ENCODE measurements at places on chromosomes 5 and 9.

- no peak for DNase-seq
Measured at GRCh38 chr5:102528600-102528999, 29.8 kb upstream of the SLCO6A1 start.

- no peak for DNase-seq
Measured at GRCh38 chr5:100760688-100761087, 142.4 kb downstream of the ST8SIA4 start.

GRCh38 chr5:172361566-172362238, 78.1 kb upstream of the UBTD2 start:
- peak; percentile 89 for DNase-seq

DNA sequence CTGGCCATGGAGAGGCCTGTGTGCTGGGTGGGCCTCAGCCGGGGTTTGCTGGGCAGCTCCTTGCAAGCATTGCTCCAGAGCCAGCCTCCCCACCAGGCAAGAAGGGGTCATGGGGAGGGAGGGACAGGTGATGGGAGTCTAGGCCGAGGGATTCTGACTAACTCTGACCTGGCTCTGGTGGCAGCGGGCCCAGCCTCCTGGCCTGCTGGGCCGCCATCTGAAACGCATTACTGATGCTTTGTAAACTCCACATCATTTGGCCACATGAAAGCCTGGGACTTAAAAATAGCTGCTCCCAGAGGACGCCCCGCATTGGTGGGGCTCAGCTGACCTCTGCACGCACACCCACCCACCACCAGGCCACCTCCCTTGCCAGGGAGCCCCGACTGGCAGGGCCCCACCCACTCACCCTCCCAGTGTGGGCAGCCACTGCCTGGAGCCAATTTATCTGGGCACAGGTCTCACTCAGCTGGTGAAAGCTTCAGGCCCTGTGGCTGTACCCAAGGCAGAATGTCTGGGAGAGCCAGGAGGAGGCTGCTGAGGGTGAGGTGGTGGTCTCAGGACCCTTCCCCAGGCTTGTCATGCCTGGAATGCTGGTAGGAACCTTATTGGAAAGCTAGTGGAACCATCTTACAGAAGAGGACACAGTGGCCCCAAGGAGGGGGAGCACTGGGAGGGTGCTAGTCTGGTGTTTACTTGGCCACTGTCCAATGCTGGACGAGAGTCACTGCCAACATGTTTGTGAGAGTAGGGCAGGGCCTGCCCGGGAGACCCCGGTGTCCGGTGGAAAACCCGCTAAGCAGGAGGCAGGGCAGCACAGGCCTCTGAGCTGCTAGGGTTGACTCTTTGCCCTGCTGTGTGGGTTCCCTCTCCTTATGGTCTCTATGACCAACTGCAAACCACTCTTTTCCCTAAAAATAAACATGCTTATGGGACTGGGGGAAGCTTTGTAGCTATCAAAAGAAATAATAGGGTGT, 10.8 kb downstream of the TCF7 start:
- no peak for DNase-seq

GRCh38 chr9:136441681-136442245, 2.1 kb upstream of the INPP5E start:
- no peak for DNase-seq

DNA sequence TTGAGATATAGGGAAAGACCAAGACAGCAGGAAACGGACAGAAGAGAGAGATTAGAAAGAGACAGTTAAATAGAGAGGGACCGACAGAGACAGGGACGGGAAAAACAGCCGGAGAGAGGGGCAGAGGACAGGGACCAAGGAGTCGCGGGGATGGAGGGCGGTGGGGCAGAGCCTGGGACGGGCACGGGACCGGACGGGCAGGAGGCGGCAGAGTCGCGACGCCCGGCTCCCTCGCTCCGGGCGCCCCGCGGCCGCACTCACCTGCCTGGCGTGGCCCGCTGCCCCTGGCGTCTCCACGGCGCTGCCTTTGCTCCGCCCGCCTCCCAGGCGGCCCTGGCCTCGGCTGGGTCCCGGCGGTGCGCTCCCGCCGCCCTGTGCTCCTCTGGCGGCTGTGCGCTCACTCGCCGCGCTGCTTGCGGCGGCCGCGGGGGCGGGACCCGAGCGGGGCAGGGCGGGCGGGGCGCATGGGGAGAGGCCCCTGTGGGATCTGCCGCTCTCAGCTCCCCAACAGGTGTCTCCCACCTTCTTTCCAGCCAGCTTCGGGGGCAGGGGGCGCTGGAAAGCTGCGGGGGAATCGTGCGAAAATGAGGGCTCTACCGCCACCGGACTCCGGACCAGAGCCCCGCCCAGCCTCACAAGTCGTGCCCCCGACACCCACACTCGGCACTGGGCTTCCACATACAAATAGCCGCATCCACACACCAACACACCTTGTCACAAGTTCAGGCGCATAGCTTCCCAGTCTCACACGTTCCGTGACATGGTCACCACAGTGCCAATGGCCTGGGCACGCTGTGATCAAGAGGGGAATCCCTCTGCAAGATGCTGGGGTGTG, at the start of gene ARID3C:
TSS of gene ARID3C (minus strand) at position 411 of the 835 bp plus-strand sequence. CDS start 1,052 bp downstream, outside the sequence.
- DNase-seq = peak; percentile 75

DNA sequence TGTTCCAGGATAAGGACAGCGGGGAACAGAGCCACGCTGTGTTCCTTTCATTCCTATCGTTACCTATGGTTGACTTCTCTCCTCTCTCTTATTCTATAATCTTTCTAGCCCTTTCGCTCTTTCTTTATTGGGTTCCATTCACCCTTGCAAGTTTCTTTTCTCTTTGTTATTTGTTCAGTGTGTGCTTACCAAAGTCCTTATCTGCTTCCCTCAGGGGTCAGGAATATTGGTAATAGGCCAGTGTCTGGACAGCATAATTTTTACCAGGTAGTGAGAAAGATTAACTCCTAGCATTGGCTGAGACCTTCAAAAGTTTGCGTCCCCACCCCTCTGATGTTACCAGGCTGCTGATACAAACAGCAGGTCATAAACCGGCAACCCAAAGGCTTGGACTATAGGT, 4.9 kb downstream of the SGCD start:
- DNase-seq = no peak

GRCh38 chr9:20200991-20201431, 412.2 kb upstream of the SLC24A2 start:
- DNase-seq = peak; percentile 80

DNA sequence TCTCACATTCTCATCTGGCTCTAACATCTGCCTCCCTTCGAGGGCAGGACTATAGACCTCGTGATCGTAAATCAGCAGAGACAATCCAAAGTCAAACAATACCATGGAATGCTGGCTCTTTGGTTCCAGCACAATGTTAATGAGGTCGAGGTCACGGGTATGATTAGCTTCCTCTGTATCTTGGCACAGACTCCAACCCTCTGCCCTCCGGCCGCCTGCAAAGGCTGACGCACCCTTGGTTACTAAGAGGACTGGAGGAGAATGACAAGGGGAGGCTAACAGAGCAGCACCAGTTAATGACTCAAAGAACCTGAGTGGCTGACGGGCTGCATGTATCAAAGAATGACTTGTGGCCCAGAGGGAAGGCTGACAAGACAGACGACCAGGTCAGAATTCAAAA, 10.1 kb downstream of the LHFPL2 start:
- DNase-seq = peak; percentile 97

DNA sequence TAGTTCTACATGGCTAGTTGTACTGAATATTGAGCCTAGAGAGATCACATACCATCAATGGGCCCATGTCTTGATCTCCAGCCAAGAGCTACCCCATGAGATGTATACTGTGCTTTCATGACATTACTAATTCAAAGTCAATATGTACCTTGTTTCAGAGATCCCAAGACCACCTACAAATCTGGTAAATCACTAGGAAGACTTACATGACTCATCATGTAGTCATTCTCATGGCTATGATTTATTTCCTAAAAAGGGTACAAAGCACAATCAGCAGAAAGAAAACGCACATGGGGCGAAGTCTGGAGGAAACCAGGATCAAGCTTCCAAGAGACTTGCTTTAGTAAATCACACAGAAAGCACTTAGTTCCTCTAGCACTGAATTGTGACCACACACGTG, 103.0 kb downstream of the PCSK5 start:
- no peak for DNase-seq

DNA sequence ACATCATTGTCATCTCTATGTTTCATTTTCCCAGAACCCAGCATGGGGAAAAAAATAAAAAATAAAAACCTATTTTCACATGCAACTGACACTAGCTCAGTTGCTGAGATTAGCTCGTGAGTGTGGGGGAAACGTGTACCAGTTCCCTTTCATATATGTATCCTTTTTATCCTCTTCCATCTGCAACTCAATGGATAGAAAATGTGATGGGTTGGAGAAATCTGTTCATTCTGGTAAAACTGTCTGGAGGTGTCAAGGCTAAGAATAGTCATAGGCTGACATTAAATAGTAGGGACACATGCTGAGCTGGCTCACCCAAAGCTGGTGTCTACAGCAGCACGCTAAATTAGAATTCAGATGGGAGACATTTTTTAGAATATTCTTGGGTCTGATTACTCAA, 519.3 kb downstream of the ELAVL2 start:
- no peak for DNase-seq

DNA sequence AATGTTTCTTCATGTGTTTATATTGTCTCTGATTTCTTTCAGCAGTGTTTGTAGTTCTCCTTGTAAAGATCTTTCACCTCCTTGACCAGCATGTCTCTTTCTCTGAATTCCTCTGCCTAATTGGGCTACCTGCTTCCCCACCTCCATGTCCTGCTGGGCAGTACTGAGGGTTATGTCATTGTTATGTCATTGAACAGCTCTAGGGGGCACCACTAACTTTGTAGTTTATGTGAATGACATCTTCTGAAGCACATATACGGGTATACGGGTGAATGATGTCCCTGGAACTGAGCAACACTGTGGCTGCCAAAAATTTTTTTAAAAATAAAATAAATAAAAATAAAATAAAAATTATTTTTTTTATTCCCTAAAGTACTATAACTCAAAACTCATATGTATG, 16.9 kb upstream of the SNCAIP start:
- DNase-seq = no peak

DNA sequence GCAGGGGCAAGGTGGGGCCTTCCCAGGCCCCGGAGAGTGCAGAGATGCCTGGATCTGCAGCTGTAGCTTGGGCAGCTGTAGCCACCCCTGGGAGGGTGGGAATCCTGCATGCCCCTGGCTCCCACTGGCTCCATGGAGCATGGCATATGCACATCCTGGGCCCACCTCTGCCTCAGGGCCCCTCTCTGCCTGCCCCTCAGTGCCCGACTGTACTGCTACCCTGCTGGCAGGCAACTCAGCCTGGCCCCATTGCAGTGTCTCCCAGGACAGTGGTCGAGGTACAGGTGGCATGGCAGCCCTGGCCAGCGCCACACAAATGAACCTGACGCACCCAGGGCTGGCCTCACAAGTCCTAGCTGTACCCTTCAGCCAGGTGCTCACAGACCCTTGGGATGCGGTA, 23.9 kb downstream of the JMY start:
- no peak for DNase-seq

GRCh38 chr9:97359147-97359546, 51.7 kb downstream of the CCDC180 start:
- DNase-seq = no peak

GRCh38 chr5:171426266-171426665, 6.8 kb downstream of the FGF18 start:
- peak; percentile 46 for DNase-seq

GRCh38 chr5:129069292-129069691, 25.3 kb upstream of the ISOC1 start:
- no peak for DNase-seq

DNA sequence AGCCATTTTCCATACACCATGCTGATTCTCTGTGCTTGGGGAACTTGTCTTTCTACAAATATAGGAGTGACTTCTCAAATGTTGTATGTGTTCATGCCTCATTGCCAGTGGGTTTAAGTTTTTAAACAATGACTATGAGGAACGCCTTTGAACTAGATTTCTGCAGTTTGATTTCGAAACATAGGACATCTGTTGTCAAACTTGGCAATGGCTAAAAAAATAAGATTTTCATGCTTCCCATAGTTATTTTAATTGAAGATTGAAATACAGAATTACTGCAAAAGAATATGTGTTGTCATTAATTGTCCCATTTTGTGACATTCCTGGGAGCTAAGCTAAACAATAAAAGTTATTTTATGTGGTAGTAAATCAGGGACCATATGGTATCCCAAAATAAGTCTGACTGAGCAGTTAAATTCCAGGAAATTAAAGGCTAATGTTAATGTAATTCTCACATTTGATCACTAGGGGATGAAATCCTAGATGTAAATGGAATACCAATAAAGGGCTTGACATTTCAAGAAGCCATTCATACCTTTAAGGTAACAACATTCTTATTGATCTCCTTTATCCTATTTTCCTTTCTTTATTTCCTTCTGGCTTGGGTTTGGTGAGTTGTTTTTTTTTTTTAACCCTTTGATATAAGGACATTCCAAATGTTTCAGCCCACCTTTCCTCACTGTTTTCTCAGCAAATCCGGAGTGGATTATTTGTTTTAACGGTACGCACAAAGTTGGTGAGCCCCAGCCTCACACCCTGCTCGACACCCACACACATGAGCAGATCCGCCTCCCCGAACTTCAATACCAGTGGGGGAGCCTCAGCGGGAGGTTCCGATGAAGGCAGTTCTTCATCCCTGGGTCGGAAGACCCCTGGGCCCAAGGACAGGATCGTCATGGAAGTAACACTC, 116.7 kb downstream of the GOLPH3 start:
- DNase-seq = no peak

DNA sequence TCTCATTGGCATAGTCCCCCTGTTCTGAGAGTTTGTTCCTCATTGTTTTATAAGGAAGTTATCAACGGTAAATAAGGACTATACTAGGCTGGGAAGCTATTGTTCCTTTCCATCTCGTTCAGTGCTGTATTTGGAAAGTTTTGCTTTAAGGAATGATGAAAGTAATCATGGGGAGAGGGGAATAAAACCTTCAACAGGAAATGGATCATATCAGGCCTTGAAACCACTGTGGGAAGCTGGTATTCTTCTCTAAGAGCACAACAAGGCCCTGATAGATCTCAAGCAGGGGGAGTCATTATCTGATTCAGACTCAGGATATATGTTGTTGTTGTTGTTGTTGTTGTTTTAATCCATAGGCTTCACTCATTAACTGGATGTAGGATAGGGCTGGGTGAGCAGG, 474.5 kb downstream of the ENC1 start:
- DNase-seq = no peak

GRCh38 chr9:82410306-82410705, 421.7 kb downstream of the SPATA31D1 start:
- no peak for DNase-seq

- no peak for DNase-seq
Measured at GRCh38 chr5:135921388-135921787, 25.7 kb upstream of the IL9 start.

DNA sequence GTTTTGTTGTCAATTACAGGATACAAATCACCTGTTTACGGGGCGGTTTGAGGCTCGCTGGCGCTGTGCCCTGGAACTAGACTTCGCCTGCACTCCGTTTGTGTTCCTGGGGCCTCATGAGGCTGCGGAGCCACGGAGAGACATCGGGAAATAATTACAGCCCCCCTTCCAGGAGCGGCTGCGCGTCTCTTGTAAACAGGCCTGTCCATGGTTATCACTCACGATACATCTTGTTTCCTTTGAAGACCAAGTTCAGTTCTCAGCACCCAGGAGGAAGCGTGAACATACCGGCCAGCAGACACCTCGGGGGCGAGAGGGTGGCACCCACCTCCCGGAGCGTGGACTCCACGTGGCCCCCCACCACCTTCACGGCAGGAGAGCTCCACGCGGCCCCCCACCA, 297.1 kb upstream of the IRX4 start:
- peak; percentile 27 for DNase-seq

Data from islet precursor cell (in vitro differentiated cells).